ENCODE measurements at places on chromosomes 12 and 14.

GRCh38 chr12:4900327-4900726 is 9.4 kb upstream of the KCNA1 start:
- DNase-seq = peak; percentile 27

- DNase-seq = no peak
These were observed 25.8 kb downstream of the HIP1R start for GRCh38 chr12:122860854-122861586.

GRCh38 chr12:90342081-90342480 is 612.9 kb downstream of the CCER1 start:
- no peak for DNase-seq

GRCh38 chr12:59403259-59403932 is 192.4 kb upstream of the SLC16A7 start:
- DNase-seq = peak; percentile 81
